ENCODE measurements at places on chromosomes 13 and 19. TPM values are rescaled to one million over a fixed set of nuclear protein-coding genes. Genes with fewer than 3 reads are reported as not detected.

Gene NXNL1
- not detected for total RNA-seq

Gene ZNF225
- 7.8 TPM for total RNA-seq

Gene MIR17HG
- 1.9 TPM for total RNA-seq

Gene IQCN
- total RNA-seq = 0.87 TPM

Gene CACNG7
- 0.13 TPM for total RNA-seq

Gene PHF11
- 23.9 TPM for total RNA-seq

Gene IGFL1
- not detected for total RNA-seq

Gene SERTM1
- not detected for total RNA-seq

Gene ANGPTL8
- not detected for total RNA-seq

Measured in aortic smooth muscle cell (primary cell).